ENCODE measurements at places on chromosomes 5 and 9.

DNA sequence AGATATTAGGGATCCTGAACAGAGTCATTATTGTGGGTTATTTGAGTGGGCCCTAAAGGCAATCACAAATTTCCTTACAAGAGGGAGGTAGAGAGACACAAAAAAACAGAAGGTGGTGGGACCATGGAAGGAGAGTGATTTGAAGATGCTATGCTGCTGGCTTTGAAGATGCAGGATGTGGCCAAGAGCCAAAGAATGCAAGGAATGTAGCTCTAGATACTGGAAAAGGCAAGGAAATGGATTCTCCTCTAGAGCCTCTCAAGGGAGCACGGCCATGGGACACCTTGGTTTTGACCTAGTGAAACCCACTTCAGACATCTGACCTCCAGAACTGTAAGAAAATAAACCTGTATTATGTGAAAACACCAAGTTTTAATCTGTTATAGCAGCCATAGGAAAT, 53.8 kb downstream of the TTC39B start:
- DNase-seq: no peak

DNA sequence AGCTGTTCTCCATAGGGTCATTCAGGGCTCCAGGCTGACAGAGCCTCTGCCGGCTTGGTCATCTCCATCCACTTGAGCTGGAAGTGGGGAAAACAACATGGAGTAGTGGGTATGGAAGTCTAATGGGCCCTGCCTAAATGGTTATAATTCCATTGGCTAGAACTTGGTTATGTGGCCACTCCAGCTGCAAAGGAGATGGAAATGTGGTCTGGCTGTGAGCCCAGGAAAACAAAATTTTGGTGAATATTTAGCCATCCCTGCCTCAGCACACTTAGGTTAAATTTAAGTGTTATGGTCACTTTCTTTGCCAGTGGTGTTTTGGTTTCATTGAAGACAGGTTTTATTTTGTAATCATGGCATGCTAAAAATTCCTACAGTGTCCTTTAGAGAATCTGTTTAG, 112.3 kb downstream of the SMARCA2 start:
- no peak for DNase-seq

DNA sequence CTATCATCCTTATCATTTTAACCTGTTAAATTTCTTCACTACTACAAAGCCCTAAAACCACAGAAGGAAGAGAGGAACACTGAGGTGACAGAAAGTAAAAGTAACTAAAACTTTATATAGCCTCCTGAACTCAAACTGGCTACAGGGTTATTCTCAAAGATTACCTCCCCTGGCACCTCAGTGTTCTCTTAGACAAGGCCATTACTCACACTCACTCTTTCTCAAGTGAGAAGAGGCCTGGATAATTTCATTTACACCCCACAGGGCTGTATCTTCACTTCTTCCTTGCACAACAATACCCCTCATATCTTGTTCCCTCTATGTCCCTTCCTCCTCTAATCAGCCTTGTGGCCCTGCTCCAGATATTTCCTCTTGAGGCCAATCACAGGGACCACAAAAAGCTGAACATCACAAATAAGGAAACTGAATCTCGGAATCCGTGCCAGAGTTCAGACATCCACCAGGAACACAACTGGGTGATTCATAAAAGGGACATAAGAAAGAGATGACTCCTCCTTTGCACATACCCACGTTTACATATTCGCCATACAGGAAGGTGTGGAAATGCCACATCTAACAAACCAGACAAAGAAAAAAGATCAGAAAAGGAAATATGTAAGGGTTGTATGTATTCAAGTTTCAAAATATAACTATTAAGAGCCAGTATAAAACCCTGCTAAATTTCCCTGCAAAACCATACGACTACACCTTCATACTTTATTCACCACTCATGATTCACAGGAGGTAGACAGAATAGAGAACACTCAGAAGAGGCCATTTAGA, 1.7 kb upstream of the KLHL3 start:
- peak; percentile 72 for DNase-seq

- DNase-seq: no peak
Measured at GRCh38 chr9:32986971-32987370, 14.5 kb downstream of the APTX start.

DNA sequence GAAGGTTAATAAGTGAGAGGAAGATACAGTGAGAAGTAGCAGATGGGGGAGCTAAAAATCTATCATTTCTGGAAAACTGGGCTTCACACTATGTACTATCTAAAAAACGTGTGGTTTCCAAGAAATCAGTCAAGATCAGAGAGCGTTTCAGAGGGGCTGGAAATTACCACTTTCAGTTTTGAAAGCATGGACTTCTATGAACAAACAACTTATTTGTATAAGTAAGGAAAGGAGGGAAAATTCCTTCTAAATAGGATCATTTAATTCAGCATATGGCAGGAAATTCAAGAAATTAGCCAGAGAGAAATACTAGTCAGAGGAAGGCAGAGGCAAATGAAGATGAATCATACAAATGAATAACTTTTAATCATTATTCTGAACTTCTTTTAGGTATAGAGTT, 11.3 kb downstream of the TNC start:
- no peak for DNase-seq
